Common myeloid progenitor, CD34-positive (primary cell): ENCODE measurements at places on chromosomes 3 and 15.
A peak's percentile ranks its signal among the peaks of the same experiment; 100 is the strongest.

GRCh38 chr15:47813748-47814384, 96.6 kb downstream of the SEMA6D start:
- DNase-seq: no peak

GRCh38 chr15:74451322-74451721, 9.6 kb downstream of the UBL7 start:
- DNase-seq: no peak

GRCh38 chr15:62253294-62253693, 88.2 kb upstream of the C2CD4B start:
- no peak for DNase-seq

DNA sequence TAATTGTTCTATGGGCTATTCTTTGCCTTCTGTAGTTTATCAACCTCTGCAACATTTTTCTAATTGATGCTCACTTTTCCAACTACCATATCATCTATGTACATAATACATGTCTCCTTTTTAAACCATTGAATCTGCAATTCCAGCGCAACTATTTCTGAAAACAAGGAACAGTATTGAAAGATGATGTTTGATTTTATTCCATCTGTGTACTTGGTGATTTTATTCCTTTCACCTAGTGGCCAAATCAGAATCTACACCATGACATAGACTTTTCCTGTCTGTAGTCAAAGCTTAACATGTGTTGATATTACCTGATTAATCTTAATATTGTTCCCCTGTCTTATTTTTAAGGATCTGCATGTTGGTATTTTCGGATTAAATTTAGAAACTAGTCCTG, 13.0 kb downstream of the NKTR start:
- DNase-seq: peak; percentile 73

- no peak for DNase-seq
Observed at GRCh38 chr3:160822936-160823335, 66.9 kb downstream of the PPM1L start.

- DNase-seq: no peak
Observed at GRCh38 chr15:40940296-40940801, 11.2 kb downstream of the DLL4 start.

GRCh38 chr3:136465296-136465695, 215.2 kb downstream of the PCCB start:
- DNase-seq: no peak

- no peak for DNase-seq
Observed at GRCh38 chr3:40524222-40524567, 565 bp upstream of the ZNF621 start.

DNA sequence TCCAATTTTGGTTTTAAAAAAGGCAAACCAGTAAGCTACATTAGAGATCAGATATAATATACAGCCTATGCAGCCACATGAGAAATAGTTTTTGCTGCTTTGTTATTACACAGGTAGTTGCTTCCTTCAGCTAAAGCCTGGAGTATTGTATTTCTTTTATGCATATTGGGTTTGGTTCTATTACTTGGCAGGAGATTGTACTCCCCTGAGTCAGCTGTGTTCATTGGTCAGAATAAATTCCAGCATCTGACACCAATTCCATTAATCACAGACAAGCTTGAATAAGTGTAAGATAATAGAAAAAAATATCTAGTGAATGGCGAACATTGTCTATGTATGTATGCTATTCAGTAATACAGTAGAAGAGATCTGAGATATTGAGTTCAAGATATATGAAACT, 26.1 kb upstream of the ZCWPW2 start:
- no peak for DNase-seq

DNA sequence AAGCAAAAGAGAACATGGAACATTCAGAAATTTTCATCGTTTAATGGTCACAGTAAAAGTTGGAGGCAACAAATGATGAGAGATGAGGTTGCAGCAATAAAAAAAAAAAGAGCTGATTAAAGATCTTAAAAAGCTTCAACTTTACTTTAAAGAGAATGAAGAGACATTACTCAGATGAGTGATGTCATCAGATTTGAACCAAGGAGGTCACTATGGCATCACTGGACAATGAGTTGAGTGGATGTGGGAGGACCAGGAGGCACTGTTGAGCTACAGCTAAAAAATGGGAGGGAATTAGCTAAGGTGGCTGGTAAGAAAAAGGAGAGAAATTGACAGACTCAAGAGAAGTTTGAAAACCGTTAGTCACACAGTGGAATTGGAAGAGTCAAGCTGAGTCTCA, 138.4 kb downstream of the SST start:
- no peak for DNase-seq

- DNase-seq: peak; percentile 55
Observed at GRCh38 chr3:58025837-58026569, 17.8 kb downstream of the FLNB start.

GRCh38 chr3:25349828-25350724, 78.0 kb upstream of the RARB start:
- DNase-seq: no peak

GRCh38 chr15:62565634-62566026, 400.5 kb upstream of the C2CD4B start:
- no peak for DNase-seq

DNA sequence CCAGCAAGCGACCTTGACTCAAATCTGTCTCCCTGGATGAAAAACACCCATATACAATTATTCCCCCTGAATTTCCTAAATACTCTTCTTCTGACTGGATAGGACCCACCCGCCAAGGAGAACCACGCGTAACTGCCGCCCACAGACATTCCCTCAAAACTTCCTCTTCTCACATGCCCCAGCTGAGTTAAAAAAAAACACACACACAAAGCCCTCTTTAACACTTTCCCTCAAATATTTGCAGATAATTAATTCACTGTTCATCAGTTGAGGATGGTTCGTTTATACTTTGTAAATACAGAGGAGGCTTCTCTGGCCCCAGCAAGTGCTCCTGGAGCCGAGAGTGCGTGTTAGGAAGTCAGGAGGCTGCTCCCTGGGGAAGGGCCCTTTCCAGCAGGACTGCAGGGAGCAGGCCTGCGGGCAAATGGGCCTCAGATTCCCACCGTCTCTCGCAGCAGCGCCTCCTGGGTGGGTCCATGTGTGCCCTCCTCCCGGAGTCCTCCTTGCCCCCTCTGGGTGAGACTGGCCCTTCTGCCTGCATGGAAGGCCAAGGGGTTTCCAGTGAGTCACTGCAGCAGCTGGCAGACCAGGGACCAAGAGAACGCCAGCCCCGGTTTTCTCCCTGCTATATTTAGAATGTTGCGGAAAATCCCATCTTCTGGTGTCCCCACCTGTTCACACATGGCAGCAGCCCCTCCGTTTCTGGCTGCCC, 46.8 kb downstream of the MGLL start:
- peak; percentile 47 for DNase-seq

GRCh38 chr3:52040600-52040999, 15.8 kb downstream of the DUSP7 start:
- DNase-seq: no peak

DNA sequence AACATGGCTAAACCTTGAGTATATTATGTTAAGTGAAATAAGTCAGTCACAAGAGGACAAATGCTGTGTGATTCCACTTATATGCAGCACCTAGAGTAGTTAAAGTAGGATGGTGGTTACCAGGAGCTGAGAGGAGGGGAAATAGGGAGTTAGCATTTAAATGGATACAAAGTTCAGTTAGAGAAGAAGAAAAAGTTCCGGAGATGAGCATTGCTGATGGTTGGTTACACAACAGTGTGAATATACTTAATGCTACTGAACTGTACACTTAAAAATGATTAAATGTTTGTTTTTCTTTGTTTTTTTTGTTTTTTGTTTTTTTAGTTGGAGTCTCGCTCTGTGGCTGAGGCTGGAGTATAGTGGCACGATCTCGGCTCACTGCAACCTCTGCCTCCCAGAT, 67.7 kb upstream of the OSTN start:
- DNase-seq: no peak

- DNase-seq: no peak
Observed at GRCh38 chr3:168273917-168274316, 178.2 kb upstream of the GOLIM4 start.

DNA sequence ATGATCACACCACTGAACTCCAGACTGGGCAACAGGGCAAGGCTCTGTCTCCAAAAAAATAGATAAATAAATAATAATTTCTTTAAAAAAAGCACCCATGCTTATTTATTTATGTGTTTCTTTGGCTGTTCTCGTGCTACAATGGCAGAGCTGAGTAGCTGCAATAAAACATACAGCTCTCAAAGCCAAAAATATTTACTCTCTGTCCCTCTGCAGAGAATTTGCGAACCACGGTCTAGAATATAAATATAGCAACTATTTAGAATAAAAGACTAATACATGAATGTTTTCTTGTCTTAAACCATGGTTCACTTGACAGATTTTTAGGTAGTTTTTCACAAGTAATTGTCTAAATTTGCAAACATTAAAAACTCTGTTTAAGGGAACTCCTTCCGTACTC, 72.7 kb downstream of the ADAM10 start:
- no peak for DNase-seq

DNA sequence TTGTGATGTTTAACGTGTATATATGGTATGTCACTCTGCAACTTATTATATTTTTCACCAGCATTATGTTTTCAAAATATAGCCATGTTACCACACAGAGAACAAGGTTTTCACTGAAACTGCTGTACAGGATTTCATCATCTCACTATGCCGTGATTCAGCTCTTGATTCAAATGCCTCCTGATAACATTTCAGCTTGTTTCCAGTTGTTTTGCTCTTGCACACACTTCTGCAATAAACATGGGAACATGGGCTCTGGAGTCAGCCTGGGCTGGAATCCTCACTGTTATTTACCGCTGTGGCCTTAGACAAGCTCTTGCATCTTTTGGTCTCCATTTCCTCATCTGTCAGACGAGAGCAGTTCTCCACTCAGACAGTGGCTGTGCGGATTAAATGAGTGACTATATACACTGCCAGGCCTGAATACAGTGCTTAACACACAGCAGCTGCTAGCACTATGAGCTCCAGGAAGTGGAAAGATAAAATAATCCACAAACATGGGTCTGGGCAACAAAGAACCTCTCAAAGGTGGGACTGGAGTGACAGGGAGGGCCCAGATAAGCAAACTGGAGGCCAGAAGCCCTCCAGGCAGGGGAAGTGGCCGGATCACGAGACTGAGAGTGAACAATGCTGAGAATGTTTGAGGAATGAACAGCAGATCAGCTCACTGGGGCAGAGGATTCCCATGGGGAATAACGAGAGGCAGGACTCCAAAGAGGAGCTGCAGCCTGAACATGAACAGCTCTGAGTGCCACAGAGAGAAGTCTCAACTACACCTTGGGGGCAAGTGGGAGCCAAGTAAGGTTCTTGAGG, 17.7 kb downstream of the NTRK3 start:
- no peak for DNase-seq

GRCh38 chr15:35657679-35658311, 111.8 kb upstream of the DPH6 start:
- no peak for DNase-seq

GRCh38 chr3:94433811-94434210, 370.9 kb downstream of the NSUN3 start:
- no peak for DNase-seq

- DNase-seq: peak; percentile 12
Observed at GRCh38 chr3:45443459-45443858, 55.1 kb downstream of the LARS2 start.

GRCh38 chr3:111810909-111811308, 48.2 kb upstream of the PHLDB2 start:
- DNase-seq: no peak

GRCh38 chr3:7062714-7063113, 201.8 kb downstream of the GRM7 start:
- no peak for DNase-seq

DNA sequence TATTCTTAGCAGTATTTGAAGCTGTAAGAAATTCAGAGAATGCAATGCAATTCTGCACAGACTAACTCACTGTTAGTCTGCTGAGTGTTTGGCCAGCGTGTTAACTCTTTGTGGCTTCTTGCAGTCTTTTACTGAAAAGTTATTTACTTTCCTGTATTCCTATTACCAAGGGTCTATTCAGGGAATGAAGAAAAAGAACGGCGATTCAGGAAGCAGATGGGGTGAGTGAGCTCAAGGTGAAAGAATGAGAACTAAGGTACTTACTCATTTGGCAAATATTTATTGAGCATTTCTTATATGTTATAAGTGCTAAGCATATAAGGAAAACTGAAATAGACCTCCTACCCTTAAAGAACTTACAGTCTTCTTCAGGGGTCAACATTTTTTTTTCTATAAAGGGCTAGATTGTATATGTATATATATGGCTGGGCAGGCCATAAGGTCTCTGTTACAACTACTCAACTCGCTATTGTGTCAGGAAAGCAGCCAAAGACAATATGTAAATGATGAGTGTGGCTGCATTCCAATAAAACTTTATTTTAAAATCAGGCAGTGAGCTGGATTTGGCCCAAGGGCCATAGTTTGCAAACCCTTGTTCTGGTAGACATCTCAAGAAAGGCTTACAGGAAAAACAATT, 271.9 kb upstream of the GADL1 start:
- peak; percentile 23 for DNase-seq

DNA sequence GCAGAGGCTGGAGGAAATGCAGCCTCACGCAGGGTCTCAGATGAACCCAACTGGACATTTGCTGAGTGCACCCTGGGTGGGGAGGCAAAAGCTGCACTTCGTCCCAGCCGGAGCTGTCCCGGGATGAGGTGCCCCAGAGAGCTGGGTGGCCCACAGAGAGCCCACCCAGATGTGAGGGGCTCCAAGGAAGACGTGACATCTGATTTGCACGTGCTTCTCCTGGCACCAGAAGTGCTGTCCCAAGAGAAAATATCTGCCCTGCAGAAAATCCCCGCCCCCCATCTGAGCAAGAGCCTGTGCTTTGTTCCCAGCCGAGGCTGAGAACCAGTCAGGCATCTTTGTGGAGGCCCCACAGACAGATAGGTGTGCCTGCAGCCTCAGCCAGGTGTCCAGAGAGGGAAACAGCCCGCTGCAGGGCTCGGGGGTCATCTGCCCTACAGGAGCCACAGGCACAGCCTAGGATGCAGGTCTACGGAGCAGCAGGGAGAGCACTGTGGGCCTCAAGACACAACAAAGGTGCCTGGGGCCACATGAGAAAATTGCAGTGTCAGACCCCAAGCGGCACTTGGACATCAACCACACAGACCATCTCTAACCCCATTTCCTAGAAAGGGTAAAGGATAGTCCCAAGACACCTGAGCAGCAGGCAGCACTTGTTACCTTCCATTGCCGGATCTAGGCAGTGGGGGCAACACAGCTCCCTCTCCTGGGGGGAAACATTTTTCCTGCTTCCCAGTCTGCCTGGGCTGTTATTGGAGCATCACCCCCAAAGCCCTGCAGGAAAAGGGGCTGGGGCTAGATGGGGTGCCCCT, 5.8 kb downstream of the TMIE start:
- DNase-seq: no peak

DNA sequence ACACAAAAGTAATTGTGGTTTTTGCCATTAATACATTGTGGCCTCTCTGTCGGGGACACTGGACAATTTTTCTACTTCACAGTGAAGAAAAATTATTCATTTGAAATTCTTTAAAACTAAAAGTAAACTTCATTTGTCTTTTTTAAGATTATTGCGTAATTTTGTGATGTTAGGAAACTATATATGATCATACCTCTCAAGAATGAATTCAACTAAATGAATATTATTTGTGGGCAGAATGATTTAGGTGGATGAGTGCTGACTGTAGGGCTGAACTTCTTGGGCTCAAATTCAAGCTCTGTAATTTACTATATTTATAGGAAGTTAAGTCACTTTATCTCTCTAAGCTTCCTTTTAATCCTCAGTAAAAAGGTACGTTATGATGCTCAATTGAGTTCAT, 441.2 kb downstream of the ROBO1 start:
- DNase-seq: no peak
